ENCODE measurements at places on chromosomes 2 and 18.

DNA sequence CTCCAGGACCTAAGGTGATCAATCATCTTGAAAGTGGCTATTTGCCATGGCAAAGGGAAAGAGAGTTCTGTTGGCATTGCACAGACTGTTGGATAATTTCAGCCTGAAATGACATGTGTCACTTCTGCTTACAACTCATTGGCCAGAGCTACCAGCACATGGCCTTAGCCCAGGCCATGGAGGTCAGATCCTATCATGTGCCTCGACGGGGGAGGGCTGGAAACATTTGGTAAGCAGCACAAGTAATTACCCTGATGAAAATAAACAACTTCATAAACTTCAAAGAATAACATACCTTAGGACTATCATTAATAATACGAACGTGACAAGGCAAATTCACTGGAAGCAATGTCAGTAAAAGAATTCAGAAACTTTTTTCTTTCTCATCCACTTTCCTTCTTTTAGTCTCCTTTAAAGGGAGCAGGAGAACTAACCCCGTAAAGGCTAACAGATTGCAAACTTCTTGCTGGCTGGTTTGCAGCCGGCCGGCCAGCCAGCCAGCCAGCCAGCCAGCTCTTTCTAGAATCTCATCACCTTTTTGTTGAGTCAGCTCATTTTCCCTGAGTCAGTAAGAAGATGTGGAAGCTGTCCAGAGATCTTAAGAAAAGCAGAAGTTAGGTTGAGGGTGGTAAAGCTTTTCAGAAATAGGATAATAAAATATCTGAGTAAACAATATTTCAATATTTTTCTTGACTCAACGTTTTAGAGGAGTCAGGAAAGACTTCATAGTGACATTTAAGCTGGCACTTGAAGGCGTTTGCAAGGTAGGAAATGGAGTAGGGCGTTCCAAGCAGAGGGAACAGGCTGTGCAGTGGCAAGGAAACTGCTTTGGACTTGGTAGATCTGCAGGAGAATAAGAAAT lies 31.9 kb downstream of the CNRIP1 start:
- no peak for DNase-seq

GRCh38 chr2:23107327-23107941 lies 277.5 kb upstream of the KLHL29 start:
- no peak for DNase-seq

DNA sequence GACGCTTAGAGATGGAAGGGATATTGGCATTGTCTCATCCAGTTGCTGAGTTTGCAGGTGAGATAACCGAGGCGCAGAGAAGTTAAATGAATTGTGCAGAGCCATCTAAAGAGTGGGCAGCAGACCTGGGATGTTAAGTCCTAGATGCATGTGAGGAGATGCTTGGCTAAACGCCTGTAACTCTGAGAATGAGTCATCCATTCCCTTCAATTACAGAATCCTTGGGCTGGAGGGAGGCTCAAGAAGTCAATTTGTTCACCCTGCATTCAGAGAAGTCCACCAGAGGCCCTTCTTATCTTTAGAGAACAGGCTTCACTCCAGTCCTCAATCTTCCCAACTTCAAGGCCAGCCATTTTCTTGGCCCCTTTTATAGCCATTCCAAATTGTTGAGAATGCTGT lies 1.6 kb downstream of the EHD3 start:
- no peak for DNase-seq

GRCh38 chr18:50662775-50663383 lies 103.0 kb downstream of the MAPK4 start:
- DNase-seq: no peak

GRCh38 chr18:27719680-27720079 lies 457.2 kb downstream of the CDH2 start:
- no peak for DNase-seq

GRCh38 chr2:188449971-188450370 lies 158.3 kb downstream of the GULP1 start:
- no peak for DNase-seq

- DNase-seq: no peak
Observed at GRCh38 chr18:5253910-5254309, 41.6 kb downstream of the ZBTB14 start.

GRCh38 chr18:79314838-79315388 lies 80.8 kb upstream of the NFATC1 start:
- DNase-seq: no peak

GRCh38 chr18:47420130-47420529 lies 168.7 kb upstream of the SKOR2 start:
- no peak for DNase-seq

- no peak for DNase-seq
Observed at GRCh38 chr2:111216811-111217652, 96.3 kb downstream of the BCL2L11 start.

DNA sequence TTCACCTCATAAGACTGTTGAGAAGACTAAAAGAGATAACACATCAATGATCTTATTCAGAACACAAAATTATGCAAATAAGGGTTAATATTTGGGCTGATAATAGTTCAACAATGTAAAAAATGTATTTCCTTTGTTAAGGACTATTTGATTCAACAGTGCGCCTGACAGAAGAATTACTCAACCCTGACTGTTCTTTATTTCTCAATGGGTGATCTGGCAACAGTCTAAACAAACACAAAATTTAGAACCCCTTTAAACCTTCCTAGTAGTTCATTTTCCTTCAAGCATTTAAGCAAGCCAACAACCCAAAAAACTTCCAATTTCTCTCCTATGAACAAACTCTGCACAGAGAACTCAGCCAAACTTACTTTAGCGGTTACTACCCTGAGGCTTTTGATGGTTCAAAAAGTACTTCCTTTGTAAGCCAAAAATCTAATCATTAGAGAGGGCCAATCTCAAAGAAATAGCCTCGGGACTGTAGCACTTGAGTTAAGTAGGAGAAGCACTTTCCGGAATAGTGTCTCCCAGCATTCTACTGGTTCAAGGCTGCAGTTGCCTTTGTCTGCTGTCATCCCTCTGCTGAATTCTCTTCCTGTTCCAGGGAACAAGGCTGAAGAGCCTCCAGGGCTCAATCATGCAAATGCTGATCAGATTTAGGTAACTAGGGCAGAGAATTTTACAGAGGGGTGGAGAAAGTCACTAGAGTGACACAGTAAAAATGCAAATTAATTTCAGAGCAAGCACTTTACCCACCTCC lies 40.9 kb upstream of the MAPK4 start:
- DNase-seq: no peak

DNA sequence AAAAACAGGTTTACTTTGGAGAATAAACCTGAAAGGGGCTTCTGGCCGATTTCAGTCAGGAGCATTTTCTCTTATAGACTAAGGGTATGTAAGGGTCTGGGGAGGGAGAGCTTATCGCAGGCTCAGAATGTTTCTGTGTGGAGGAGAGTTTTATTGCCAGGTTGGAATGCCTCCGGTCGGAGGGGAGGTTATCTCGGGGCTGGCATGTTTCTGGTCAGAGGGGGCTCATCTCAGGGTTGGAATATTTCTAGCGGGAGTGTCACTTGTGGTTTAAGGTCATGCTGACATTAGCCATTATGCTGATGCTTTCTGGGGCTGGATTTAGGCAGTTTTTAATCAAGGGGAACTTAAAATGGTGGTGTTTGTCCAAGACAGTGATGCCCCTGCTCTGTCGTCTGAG lies 333.6 kb downstream of the METTL4 start:
- no peak for DNase-seq

DNA sequence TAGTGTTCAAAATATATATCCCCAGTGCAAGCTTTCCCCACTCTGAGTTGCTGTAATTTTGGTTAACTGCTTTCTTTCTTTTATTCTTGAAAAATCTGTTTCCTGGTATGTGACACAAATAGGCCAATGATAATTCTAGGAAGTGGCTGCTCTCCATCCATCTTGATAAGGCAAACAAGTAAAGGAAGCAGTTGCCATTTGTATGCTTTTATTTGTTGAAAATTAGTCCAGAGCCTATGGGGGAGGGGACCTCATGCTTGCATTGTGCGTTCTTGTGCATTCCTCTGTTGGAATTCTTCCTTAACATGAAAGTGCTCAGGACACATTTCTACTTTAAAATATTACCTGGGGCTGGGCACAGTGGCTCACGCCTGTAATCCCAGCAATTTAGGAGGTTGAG lies 111.2 kb upstream of the FSHR start:
- no peak for DNase-seq

DNA sequence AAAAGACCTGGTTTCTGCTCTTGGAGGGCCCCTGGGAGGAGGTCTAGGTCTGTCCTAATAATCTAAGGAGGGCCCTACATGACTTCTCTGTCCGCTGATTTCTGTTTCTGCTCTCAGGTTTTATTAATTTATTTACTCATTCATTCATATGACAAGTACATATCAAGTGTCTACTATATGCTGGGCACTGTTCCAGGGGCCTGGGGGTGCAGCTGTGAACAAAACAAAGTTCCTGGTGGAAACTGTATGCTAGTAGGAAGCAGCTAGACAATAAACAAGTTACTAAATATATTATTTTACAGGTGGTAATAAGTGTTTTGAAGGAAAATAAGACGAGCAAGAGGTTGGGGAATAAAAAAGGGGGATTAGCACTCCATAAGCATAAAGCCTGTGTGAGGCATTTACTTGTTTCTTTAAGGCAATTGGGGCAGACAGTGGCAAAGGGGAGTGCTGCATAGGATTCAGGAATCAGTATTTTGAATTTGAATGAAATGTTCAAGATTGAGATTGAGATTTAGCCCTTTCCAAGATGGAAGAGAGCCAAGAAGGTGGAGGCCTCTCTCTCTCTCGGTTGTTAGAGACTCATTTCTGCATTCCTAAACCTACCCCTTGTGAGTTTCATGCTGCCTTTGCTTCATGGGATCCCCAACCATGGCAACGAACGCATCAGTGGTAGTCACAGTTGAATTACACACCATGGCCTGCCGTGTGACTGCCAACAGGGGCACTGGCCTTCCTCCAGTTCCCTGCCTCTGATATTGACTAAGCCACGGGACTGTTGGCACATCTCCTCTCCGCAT lies 28.3 kb downstream of the DRC1 start:
- no peak for DNase-seq

DNA sequence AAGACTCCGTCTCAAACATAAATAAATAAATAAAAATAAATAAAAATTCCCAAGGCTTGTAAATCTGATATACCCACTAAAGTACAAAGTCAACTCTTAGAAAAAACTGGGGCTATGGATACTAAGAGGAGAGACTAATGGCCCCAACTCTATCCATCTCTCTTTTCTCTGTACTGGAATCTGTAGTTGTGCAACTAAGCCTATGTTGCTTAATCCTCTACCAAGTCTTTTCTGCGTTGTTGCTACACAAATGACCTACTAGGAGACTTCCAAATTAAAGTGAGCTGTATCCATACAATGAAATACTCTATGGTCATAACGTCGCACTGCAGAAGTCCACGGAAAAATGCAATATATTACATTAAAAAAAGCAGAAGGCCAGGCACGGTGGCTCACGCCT lies 8.1 kb downstream of the MRPS5 start:
- DNase-seq: no peak

DNA sequence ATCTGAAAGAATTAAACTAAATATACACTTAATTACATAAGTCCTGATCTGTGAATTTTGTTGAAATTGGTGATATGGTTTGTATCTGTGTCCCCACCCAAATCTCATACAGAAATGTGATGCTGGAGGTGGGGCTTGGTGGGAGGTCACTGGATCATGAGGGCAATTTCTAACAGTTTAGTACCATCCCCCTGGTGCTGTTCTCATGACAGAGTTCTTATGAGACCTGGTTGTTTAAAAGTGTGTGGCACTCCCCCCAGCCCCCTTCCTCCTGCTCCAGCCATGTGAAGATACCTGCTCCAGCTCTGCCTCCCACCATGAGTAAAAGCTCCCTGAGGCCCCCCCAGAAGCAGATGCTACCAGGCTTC lies 18.7 kb downstream of the FEZ2 start:
- DNase-seq: no peak

DNA sequence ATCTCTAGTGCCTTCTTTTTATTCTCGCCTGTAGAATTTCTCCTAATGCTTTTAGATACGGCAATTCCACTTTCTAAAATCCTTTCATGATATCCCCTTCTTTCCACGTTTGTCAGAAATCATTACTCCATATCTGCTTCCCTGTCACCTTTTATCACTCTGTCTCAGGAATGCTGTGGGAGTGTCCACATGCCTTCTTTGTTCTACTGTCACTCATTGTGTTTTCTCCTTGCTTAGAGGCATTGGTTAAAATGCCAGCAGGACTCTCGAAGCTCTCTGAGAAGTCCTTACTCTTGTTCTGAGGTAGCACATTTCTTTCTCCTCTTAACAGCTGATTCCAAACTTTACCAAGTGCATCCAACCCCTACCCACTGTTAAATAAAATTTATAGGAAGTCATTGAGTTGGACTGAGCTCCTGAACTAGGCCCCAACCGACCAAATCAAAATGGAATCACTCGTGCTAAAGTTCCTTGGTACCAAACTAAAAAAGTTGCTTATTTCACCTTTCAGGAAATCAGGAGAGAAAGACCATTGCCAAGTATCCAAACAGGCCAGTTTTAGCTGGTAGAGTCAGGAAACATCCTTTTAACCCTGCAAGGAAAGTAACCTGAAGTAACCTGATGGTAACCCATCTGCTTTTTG lies 10.6 kb upstream of the GALNT5 start:
- no peak for DNase-seq

- DNase-seq: no peak
Observed at GRCh38 chr2:38277245-38278116, 99.6 kb downstream of the ATL2 start.
